ENCODE measurements at places on chromosomes 11 and 22.

GRCh38 chr22:27133019-27133431 lies 475.6 kb downstream of the MIAT start:
- no peak for DNase-seq

DNA sequence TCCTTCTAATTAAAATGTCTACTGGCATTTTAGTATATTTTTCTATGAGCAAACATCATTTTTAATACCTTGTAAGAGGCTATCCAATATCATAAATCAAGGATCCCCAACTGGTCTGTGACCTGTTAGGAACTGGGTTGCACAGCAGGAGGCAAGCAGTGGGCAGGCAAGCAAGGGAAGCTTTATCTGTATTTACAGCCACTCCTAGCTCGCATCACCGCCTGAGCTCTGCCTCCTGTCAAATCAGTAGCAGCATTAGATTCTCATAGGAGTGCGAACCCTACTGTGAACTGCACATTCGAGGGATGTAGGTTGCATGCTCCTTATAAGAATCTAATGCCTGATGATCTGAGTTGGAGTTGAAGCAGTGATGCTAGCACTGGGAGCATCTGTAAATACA lies 70.2 kb upstream of the CREB3L1 start:
- no peak for DNase-seq

DNA sequence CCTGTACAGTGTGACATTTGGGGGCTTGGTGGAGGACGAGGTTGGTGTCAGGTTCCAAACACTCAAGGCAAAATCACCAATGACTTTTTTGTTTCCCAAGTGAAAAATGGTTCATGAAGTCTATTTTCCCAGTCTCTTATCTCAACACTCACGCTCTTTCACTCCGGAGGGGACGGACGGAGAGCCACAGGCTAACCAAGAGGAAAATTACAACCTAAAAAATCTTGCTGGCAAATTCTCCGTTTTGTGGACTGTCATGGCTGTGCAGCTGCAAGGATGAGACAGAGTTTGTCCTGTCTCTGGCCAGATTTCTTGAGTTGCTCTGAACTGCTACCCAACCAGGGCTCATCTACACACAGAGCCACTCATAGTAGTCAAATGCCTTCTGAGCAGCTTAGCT lies 101.2 kb downstream of the ABTB2 start:
- no peak for DNase-seq

DNA sequence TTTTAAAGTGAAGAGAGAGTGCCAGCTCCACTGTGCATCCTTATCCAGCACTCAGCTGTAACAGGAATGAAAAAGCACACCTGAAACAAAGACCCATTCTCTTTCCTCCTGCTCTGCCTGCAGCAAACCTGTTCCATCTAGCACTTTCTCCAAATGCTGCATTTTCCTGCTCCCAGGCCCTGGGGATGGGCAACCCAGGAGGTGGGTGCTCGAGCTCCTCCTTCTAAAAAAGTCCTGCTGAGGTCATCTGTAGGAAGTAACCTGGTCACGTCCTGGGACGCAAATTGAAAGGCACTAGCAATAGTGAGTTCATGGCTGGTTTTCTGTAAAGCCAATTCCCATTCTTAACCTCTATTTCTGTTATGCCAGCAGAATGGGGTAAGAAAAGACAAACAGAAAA lies 173.7 kb downstream of the MAML2 start:
- no peak for DNase-seq
